ENCODE measurements at places on chromosomes 7 and 10. TPM values are rescaled to one million over a fixed set of nuclear protein-coding genes. Genes with fewer than 3 reads are reported as not detected.

Gene CCDC172
- total RNA-seq = not detected

Gene MPLKIP
- 29.7 TPM for total RNA-seq

Gene SMC3
- 29.8 TPM for total RNA-seq

Gene TAS2R4
- total RNA-seq = 2.2 TPM

Gene FGL2
- total RNA-seq = 32.1 TPM

Gene SH2D4B
- 0.43 TPM for total RNA-seq

Gene VENTX
- 3.4 TPM for total RNA-seq

Gene C7orf57
- total RNA-seq = not detected

Gene FLNC
- 7.7 TPM for total RNA-seq

Gene CCDC7
- total RNA-seq = 23.6 TPM

Gene FRMPD2
- total RNA-seq = not detected

Gene ALOX5
- 128 TPM for total RNA-seq

Gene CHAT
- not detected for total RNA-seq

Gene AMPH
- total RNA-seq = 0.58 TPM

Gene MYL10
- not detected for total RNA-seq

Gene STOX1
- 0.46 TPM for total RNA-seq

Gene PDLIM1
- total RNA-seq = 190 TPM

Gene JCAD
- total RNA-seq = 67.6 TPM

Gene AGBL3
- 3.9 TPM for total RNA-seq

Gene PON1
- total RNA-seq = 0.49 TPM

Gene KAZALD1
- 8.4 TPM for total RNA-seq

Gene PITX3
- total RNA-seq = not detected

Gene MPP7
- total RNA-seq = 36.8 TPM

Gene KCND2
- 0.61 TPM for total RNA-seq

Gene OR2A1
- not detected for total RNA-seq

Gene GATA3
- total RNA-seq = 3.2 TPM

Gene NRG3
- 2.3 TPM for total RNA-seq

Gene GHRHR
- not detected for total RNA-seq

Gene ACTL6B
- total RNA-seq = not detected

Gene CRHR2
- total RNA-seq = not detected

Gene GPNMB
- 322 TPM for total RNA-seq

Gene PRR15
- total RNA-seq = 2.1 TPM

Gene CYP2C19
- not detected for total RNA-seq

Gene MNX1
- total RNA-seq = 0.93 TPM

Gene WDR91
- total RNA-seq = 30.0 TPM

Gene EMX2
- total RNA-seq = not detected

Gene MKI67
- total RNA-seq = 2.1 TPM

Gene PIP
- total RNA-seq = not detected

Gene GIMAP5
- total RNA-seq = 41.8 TPM

Gene CRYGN
- not detected for total RNA-seq

Gene HMX3
- total RNA-seq = not detected

Gene CNPY1
- total RNA-seq = not detected

Gene ZNF107
- 3.4 TPM for total RNA-seq

Gene PDCD11
- total RNA-seq = 25.1 TPM

Gene DMBT1
- 78.6 TPM for total RNA-seq

Gene MMP21
- not detected for total RNA-seq

Gene CABCOCO1
- total RNA-seq = not detected

Gene CCDC136
- 3.1 TPM for total RNA-seq

Gene LIPN
- total RNA-seq = 1.0 TPM

Gene CLDN4
- 103 TPM for total RNA-seq

Gene GNG11
- 22.6 TPM for total RNA-seq

Data from upper lobe of right lung (tissue), 1 donor.